ENCODE measurements at places on chromosomes 11 and 22. TPM values are rescaled to one million over a fixed set of nuclear protein-coding genes. Genes with fewer than 3 reads are reported as not detected.

The GSTP1 gene
- 944 TPM for total RNA-seq

The ALDH3B2 gene
- not detected for total RNA-seq

The ELF5 gene
- total RNA-seq: not detected

The OR8G1 gene
- total RNA-seq: not detected

GRCh38 chr11:101584655-101585054, 848 bp upstream of the TRPC6 start:
- H3K27me3 ChIP-seq: peaks cover 6% of the 10 kb centered on the region
- no peak overlapping the region for H3K27ac ChIP-seq
- H3K4me3 ChIP-seq: no peak overlapping the region
- no peak for DNase-seq

GRCh38 chr22:36365020-36365411, 22.8 kb downstream of the MYH9 start:
- no peak overlapping the region for H3K4me3 ChIP-seq
- H3K27me3 ChIP-seq: no peaks in the 10 kb centered on the region
- H3K36me3 ChIP-seq: peaks cover 20% of the 10 kb centered on the region
- DNase-seq: peak; percentile 87

DNA sequence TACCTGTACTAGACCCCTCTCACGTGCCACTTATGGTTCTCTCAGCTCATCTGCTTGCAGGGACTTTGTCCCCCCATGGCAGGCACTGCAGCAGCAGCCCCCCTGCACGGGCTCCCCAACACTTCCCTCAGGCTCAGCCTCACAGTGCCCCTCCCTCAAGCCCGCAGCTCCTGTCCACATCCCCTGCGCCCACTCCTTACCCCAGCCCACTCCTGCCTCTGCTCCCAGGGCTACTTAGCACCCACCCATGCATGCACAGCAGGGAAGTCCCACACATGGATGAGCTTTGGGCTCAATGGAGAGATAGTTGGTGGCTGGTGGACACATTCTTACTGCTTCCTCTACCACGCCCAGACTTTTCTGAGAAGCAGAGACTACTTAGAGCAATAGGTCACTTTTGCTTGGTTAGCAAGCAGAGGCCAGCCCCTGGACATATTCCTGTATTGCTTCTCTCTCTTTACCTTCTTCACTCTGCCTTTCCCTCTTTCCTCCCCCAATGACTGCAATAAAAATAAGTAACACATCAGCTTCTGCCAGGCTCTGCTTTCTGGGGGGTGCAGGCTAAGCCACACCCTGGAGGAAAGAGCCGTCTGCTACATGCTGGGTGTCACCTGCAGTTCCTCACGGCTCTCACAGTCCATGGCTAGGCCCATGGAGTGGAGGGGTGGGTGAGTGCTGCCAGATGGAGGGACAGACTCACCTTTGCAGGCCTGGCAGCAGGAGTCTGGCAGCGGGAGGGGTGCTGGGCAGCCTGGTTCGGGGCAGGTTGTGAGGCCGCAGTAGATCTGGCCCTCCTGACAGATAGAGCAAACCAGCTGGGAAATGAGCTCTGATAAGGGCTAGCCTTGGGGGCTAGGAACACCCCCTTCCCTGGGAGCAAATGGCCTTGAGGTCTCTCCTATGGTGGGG, 23.4 kb downstream of the CHRDL2 start:
- no peaks in the 10 kb centered on the region for H3K36me3 ChIP-seq
- H3K27ac ChIP-seq: no peak overlapping the region
- no peak for DNase-seq
- no peaks in the 10 kb centered on the region for H3K27me3 ChIP-seq
- H3K4me3 ChIP-seq: no peak overlapping the region

DNA sequence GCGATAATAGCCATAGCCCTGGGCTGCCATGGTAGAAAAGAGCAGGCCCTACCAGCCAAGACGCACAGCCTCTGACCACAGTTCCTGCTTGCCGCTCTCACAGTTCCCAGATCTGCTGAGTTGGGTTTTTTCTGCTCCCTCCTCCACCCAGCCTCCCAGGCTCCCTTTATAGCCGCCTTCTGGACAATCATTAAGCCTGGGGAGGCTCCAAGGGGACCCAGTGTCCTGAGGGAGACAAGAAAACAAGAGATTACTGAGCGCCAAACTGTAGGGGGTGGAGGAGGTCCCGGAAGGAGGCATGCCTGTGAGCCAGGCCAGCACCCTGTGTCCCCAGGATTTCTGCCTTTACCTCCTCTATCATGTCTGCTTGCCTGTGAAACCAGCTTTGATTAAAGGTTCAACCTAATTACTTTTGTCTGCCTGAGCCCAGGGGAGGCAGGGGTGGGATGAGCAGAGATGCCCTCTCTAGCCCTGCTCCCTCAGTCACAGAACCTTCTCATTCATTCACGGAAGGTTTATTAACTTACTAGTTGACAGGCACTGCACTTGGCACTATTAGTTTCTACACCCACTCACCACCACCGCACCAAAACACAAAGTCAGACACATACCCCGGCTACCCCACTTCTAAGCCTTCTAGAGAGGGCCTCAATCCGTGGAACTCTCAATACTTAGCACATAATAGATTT, 1.2 kb downstream of the SLC37A4 start:
- H3K27ac ChIP-seq: peak overlapping the region; percentile 83
- peaks cover 11% of the 10 kb centered on the region for H3K36me3 ChIP-seq
- H3K4me3 ChIP-seq: peak overlapping the region; percentile 78
- no peak for DNase-seq
- H3K27me3 ChIP-seq: no peaks in the 10 kb centered on the region

DNA sequence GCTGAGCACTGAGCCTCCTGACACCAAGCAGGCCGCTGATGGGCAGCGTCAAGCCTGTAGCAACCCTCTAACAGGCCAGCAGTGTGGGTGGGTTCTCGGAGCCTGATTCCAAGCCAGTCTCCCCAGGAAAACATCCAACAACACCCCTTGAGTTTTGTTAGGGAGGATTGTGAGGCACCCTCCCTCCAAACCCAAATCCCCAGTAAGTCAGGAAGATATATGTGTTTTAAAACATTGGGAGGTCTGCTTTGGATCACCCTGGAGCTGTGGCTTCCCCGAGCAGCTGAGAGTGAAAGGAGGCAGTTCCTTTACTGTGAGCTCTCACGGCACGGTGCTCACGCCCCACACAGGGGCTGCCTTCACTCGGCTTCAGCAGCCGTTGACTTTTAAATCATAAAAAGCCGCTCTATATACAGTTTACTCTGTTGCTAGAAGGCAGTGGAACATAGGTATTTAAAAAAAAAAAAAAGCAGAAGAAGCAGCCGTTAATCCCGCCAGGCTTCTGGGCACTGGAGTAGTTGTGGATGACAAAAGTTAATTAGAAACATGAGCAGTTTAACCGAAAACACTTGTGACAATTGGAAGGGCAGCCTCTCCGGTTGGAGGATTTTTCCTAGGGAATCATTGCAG, 218.6 kb downstream of the NAV2 start:
- no peaks in the 10 kb centered on the region for H3K4me1 ChIP-seq
- no peak overlapping the region for H3K4me3 ChIP-seq
- DNase-seq: no peak
- H3K27me3 ChIP-seq: no peaks in the 10 kb centered on the region

GRCh38 chr11:19602406-19602805, 110.2 kb upstream of the NAV2 start:
- H3K27ac ChIP-seq: no peak overlapping the region
- no peak for DNase-seq
- H3K4me3 ChIP-seq: no peak overlapping the region
- peaks cover 26% of the 10 kb centered on the region for H3K4me1 ChIP-seq

GRCh38 chr22:29018293-29019189, 43.1 kb downstream of the C22orf31 start:
- no peaks in the 10 kb centered on the region for H3K36me3 ChIP-seq
- no peak for DNase-seq
- no peaks in the 10 kb centered on the region for H3K4me1 ChIP-seq
- no peak overlapping the region for H3K4me3 ChIP-seq

GRCh38 chr22:42468841-42469240, 36.6 kb upstream of the NFAM1 start:
- DNase-seq: no peak
- H3K27ac ChIP-seq: no peak overlapping the region
- no peaks in the 10 kb centered on the region for H3K27me3 ChIP-seq
- no peak overlapping the region for H3K4me3 ChIP-seq
- H3K4me1 ChIP-seq: no peaks in the 10 kb centered on the region
- H3K36me3 ChIP-seq: no peaks in the 10 kb centered on the region

GRCh38 chr11:134404575-134405341, 7.3 kb downstream of the B3GAT1 start:
- no peaks in the 10 kb centered on the region for H3K27me3 ChIP-seq
- no peaks in the 10 kb centered on the region for H3K4me1 ChIP-seq
- H3K4me3 ChIP-seq: no peak overlapping the region
- no peaks in the 10 kb centered on the region for H3K36me3 ChIP-seq
- no peak overlapping the region for H3K27ac ChIP-seq

All from right atrium auricular region (tissue), 2 donors.